NCI-H1436 (cell line): ENCODE measurements at places on chromosomes 16 and 17.

DNA sequence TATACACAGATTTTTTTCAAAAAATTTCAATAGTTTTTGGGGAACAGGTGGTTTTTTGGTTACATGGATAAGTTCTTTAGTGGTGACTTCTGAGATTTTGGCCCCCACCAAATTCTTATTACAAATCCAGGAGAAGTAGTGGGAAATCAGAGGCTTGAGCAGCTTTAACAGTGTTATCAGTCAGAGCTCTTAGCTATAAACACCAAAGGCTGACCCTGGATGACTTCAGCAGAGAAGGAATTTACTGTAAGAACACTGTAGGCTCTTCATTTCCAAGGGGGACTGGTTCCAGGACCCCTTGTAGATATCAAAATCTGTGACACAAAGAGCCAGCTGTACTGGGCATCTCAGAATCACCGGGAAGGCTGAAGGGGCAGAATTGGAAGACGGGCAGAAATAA is 17.8 kb downstream of the MPHOSPH6 start:
- DNase-seq = no peak

GRCh38 chr17:31216031-31216751 is 80.8 kb downstream of the OMG start:
- DNase-seq = peak; percentile 58

- DNase-seq = no peak
Measured at GRCh38 chr16:14069818-14070217, 1.3 kb upstream of the MRTFB start.

DNA sequence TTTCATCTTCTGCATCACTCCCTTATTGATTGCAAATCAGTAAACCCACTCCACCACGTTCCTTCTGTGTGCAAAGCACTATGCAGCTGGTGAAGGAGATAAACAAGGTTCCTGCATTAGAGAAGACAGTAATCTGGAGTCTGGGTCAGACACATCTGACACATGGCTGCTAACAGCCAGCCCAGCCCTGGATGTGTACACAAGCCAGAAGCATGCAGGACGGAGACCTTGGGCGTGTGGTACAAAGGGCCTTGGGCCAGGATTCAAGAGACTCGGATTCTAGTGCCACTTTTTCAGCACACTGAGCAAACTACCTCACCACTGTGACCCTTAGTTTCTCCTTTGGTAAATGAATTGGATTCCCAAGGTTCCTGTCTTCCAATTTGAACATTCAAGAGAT is 86.6 kb upstream of the DNAH9 start:
- DNase-seq = no peak

GRCh38 chr17:72725433-72726068 is 366.9 kb downstream of the SLC39A11 start:
- peak; percentile 60 for DNase-seq

DNA sequence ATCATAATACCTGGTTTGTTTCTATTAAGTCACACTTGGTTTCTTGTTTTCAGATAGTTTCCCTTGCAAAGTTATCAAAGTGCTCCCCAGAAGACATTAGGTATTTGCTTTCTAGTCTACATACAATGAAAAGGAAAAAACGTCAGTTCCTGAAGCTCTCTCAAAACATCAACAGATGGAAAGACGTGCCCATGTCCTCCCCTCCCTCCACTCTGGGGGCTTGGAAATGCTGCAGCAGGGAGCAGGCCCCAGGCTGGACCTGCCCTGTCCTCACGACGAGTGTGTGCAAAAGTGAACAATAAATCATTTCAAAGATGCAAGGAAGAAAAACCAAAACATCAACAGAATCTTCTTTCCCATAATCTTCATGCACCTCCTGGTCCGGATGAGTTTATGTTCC is 118.5 kb downstream of the USP22 start:
- DNase-seq = no peak

DNA sequence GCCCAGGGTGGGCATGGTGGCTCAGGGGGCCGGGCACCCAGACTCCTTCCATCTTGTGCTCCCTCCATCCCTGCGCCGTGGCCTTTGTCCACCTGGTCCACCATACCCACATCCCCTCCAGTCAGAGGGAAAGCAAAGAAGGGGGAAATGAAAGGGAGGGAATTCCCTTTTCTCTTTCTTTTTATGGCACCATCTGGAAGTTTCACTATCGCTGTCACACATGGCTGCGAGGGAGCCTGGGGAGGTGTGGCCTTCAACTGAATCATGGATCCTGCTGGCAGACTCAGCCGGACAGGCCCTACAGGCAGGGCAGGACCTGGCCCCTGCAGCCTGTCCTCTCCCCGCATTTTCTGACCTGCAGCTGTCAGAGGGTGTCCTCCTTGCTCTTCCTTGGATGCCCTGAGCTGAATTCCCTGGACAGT is 6.2 kb downstream of the SLC12A3 start:
- DNase-seq = no peak

DNA sequence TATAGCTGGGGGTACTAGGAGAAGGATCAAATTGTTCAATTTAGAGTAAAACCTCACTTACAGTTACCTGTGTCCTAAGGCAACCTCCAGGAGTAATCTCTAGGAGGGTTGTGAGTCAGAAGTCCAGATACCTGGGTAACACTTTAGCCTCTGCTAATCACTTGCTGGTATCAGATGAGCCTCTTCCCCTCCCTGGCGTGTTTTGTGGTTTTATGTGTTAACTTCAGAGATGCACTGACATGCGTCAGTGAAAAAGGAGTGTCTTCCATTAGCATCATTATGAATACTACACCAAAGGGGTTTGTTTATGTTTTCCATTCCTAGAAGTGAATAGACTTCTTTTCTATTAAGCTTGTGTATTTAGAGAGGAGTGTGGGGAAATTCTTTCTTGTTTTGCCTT is 208.2 kb downstream of the FTO start:
- DNase-seq = no peak

DNA sequence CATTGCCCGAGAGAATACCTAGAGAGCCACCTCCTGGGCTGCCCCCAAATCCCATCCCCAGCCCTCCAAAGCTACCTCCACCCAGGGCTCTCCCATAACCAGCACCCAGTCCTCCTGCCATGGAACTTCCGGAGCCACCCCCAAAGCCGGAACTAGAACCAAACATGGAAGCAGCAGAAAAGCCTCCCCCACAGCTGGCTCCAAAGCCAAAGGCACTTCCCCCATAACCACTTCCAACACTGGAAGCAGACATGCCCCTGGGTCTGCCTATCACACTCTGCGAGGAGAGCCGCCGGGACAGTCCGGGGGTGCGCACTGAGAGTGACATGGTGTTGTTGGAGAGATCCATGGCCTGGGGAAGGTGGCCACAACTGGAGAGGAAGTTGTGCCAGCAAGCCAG is at the start of gene KRT12:
TSS of gene KRT12 (minus strand) at position 386 of the 400 bp plus-strand sequence. CDS start at position 349, 37 bp downstream.
- DNase-seq = no peak

DNA sequence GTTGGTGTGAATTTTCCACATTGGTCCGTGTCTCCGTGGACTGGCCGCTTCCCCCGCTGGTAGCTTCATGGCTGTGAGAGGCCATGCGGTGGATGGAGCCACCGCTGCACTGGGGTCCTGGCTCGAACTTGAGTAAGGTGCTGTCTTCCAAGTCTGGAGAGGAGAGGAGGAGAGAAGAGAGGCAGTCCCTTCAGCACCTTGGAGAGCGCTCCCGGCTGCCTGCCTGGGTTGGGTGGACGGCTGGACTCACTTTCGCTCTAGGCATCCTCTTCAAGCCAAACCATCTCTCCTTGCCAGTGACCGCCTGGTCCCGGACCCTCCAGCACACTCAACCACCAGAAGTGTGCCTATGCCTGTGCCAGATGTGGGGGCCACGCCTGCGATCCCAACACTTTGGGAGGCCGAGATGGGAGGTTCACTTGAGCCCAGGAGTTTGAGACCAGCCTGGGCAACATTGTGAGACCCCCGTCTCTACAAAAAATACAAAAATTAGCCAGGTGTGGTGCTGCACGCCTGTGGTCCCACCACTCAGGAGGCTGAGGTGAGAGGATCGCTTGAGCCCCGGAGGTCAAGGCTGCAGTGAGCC is 6.2 kb downstream of the JPH3 start:
- no peak for DNase-seq

GRCh38 chr17:8742819-8743218 is 1.8 kb downstream of the CCDC42 start:
- DNase-seq = no peak

- DNase-seq = no peak
Measured at GRCh38 chr16:28898266-28898665, 20.0 kb downstream of the ATP2A1 start.

DNA sequence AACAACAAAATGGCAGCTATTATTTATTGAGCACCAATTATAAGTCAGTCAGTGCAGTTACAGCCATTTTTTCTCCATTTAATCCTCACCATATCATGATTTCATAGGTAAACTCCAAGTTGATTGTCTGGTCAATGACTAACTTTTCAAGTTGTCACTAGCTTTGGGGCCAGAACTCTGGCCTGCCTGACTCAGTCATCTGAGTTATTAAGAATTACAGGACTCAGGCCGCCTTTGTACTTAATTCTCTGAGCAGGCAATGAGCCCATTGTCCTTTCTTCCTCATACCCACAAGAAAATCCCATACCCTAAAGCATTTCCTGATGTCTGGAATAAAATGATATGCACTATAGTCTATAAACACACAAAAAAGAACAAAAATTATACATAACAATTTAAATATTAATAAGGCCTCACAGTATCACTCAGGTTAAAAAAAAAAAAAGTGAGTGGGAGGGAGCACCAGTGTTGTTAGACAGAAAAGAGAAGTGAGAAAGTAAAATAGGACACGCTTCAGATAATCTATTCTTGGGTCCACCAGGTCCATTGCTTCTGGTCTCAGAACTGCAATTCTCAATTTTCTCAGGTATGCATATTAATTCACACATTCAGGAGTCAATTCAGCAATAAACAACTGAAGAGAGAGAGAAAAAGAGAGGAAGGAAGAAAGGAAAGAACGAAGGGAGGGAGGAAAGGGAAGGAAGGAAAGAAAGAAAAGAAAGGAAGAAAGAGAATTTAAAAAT is 70.2 kb downstream of the SPAG9 start:
- DNase-seq = no peak

DNA sequence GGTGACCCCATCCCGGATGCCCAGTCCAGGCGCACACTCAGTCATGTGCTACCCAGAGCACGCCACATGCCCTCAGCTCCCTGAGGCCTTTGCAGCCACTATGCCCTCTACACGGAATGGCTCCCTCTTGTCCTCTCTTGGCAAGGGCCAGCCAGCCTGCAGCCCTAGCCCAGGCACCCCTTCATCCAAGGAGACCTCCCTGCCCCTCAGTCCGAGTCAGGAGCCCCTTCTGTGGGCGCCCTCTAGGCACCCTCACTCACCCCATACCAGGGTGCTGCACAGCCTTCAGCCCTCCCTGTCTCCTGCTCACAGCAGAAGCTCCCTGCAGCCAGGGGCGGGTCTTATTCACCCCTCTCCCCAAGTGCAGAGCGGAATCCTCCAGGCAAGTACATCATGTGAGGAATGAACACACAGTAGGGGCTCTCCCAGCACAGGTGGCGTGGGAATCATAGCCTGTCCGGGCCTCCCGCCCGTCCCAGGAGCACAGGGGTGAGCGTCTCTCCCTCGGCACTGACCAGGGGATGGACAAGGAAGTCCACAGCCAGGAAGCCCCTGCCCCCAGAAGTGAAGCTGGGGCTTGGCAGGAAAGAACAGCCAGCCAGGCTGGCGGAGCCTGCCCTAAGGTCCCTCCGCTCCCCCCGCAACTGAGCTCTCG is 186.9 kb downstream of the RBFOX3 start:
- no peak for DNase-seq

- no peak for DNase-seq
Measured at GRCh38 chr16:78788696-78789095, 689.2 kb downstream of the WWOX start.

DNA sequence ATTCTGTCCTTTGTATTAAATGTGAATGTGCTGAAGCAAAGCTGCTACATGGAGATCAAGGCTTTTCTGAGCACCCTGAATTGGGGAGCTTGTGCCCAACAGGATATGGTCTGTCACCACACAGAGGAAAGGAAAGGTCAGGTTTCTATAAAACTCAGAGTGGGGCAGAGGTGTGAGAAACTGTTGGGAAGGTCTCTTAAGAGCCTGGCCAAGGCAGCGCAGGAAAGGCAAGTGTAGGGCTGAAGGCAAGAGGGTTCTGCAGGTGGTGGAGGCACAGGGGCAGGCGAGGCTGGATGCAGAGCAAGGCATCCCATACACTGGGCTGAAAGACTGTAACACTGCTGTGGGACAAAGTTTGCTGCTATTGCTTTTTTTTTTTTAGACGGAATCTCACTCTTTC is 8.1 kb downstream of the COX6A2 start:
- no peak for DNase-seq

- peak; percentile 30 for DNase-seq
Measured at GRCh38 chr17:79800325-79801155, 3.7 kb upstream of the CBX8 start.

DNA sequence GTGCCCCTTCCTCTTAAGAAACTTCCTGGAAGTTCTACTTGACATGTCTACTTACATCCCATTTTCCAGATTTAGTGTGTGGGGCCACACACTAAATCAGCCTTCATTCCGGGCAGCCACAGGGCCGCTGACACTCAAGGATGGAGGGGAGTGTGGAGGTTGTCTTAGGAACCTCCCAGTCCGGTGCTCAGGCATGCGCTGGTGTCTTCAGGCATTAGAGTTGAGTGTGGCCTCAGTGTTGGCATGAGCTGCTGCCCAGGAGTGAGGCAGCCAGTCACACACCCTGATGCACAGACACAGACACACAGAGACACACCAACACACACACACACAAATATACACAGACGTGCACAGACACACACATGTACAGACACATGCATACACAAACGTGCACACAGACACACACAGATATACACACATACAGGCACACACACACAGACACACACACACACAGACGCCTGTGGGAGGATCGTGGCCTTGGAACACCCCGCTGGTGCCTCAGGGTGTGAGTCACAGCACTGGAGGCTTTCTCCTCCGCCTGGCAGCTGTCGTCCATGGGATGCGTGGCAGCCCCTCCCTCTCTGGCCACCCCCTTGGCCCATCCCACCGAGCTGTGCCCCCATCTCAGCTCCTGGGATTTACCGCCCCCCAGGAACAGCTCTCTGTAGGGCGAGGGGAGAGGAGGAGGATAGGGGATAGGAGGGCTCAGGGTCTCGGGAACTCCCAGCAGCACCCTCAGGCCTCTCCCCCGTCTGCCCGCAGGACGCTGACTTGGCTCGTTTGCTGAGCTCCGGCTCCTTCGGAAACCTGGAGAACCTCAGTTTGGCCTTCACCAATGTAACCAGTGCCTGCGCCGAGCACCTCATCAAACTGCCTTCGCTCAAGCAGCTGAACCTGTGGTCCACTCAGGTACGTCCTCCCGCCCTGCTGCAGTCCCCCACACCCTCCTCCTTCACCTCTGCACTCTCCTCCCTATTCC is 75.6 kb upstream of the PLCG2 start:
- DNase-seq = no peak

GRCh38 chr16:50694206-50694605 is 800 bp downstream of the NOD2 start:
- no peak for DNase-seq

GRCh38 chr16:55052741-55053415 is 122.2 kb downstream of the IRX5 start:
- no peak for DNase-seq
